Activated CD8-positive, alpha-beta T cell treated with anti-CD3 and anti-CD28 coated beads for 36 hours (primary cell): ENCODE measurements at places on chromosomes 11 and 22. TPM values are rescaled to one million over a fixed set of nuclear protein-coding genes. Genes with fewer than 3 reads are reported as not detected.

DNA sequence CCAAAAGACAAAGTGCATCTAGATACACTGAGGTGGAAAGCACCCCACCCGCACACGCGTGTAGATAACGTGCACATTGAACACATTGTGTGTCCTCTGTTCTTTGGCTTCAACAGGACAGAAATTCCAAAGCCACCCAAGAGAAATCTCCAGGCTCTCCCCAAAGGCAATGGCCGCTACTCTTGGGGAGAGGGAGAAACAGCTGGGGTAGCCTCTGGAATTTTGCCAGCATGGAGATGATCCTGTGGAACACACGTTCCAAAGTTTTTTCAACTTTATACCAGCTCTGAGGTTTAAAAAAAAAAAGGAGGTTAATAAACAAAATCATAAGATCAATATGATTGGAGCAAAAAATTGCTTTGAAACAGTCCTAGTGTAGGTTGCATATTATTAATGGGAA, 63.0 kb upstream of the CD82 start:
- no peaks in the 10 kb centered on the region for H3K36me3 ChIP-seq
- H3K27me3 ChIP-seq: peaks cover 8% of the 10 kb centered on the region
- H3K27ac ChIP-seq: no peak overlapping the region
- no peak overlapping the region for H3K4me3 ChIP-seq

- DNase-seq: no peak
- no peaks in the 10 kb centered on the region for H3K36me3 ChIP-seq
- H3K4me1 ChIP-seq: no peaks in the 10 kb centered on the region
- H3K27ac ChIP-seq: no peak overlapping the region
- H3K4me3 ChIP-seq: no peak overlapping the region
Observed at GRCh38 chr11:119481667-119482400, 58.9 kb upstream of the THY1 start.

DNA sequence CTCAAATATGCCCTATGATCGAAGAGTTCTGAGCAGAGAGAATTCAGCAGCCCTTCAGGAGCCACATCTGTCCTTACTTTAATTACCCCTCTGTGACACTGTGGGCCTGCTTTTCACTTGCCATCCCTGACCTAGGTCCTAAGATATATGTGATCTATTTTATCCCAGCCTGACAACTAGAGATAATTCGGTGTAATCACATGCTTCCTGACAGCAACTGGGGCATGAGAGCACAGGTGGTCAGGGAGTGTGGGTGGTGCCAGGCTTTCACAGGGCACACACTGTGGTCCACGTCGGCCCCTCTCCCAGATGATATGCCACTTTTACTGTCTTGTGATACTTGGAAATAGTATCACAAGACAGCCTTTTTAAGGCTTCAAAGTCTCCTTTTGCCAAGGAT, 3.9 kb downstream of the TUBA8 start:
- H3K27ac ChIP-seq: no peak overlapping the region
- no peaks in the 10 kb centered on the region for H3K36me3 ChIP-seq
- peaks cover 25% of the 10 kb centered on the region for H3K27me3 ChIP-seq
- no peak for DNase-seq
- no peak overlapping the region for H3K4me3 ChIP-seq
- H3K4me1 ChIP-seq: peaks cover 23% of the 10 kb centered on the region

DNA sequence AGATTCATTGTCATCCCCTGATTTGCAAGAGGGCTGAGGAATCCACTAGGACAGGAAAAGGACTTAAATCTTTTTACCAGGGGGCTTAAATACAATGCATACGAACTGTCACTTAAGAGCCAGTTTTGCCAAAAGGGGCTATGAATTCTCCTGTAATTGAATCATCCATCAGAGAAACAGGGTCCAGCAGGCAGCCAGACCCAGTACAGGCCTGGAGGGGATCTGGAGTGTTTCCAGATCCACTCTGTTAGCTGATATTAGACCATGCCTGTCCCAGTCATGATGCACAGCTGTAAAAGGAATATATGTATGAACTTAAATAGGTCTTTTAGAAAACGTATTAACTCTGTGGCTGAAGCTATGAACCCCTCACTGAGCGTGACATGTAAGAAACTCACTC, 53.8 kb upstream of the PRSS23 start:
- no peak overlapping the region for H3K27ac ChIP-seq
- no peak overlapping the region for H3K4me3 ChIP-seq
- H3K36me3 ChIP-seq: no peaks in the 10 kb centered on the region
- DNase-seq: no peak

- H3K4me1 ChIP-seq: peaks cover 7% of the 10 kb centered on the region
- no peak overlapping the region for H3K27ac ChIP-seq
- no peak for DNase-seq
- no peak overlapping the region for H3K4me3 ChIP-seq
- H3K27me3 ChIP-seq: peaks cover 74% of the 10 kb centered on the region
Observed at GRCh38 chr11:22340701-22341587, 2.8 kb downstream of the SLC17A6 start.

DNA sequence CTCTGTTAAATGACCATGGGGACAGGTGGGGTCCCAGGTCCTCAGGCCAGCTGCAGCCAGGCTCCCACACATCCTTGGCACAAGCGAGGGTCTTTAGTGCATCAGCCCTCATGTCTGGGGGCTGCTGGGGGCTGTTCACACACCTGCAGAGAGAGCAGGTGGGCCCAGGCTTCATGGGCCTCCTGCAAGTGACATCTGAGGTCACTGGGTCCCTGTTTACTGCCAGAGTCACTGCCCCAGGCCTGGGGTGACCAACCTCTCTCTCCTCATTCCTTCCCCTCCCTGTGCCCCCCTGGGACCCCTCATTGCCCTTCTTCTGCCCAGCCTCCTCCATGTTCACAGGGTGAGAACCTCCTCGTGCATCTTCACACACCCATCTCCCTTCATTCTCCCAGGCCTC, 92.4 kb downstream of the RTL6 start:
- DNase-seq: no peak
- no peaks in the 10 kb centered on the region for H3K27me3 ChIP-seq
- H3K27ac ChIP-seq: no peak overlapping the region
- no peaks in the 10 kb centered on the region for H3K36me3 ChIP-seq
- no peak overlapping the region for H3K4me3 ChIP-seq

GRCh38 chr11:115698243-115698642, 194.0 kb upstream of the CADM1 start:
- H3K36me3 ChIP-seq: no peaks in the 10 kb centered on the region
- no peak for DNase-seq
- H3K27ac ChIP-seq: no peak overlapping the region
- H3K4me3 ChIP-seq: no peak overlapping the region
- H3K4me1 ChIP-seq: no peaks in the 10 kb centered on the region
- H3K27me3 ChIP-seq: no peaks in the 10 kb centered on the region

DNA sequence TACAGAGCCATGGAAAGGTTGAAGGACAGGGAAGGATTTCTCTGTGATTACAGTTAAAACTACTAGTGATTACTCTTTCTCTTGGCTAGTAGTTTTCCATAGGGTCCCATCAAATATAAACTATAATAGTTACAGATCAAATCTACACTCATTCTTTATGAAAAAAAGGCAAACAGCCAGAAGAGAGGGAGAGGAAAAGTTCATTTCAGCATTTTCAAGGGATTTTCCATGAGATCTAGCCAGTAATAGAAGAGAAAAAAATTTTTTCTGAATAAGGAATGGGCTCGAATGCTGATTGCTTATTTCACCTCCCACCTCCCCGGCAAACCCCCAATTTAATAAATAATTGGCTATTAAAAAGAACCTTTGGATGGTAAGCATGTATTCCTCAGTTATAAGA, 74.8 kb upstream of the BLID start:
- peaks cover 3% of the 10 kb centered on the region for H3K4me1 ChIP-seq
- no peaks in the 10 kb centered on the region for H3K36me3 ChIP-seq
- H3K27me3 ChIP-seq: peaks cover 13% of the 10 kb centered on the region
- H3K27ac ChIP-seq: no peak overlapping the region

The IFITM10 gene
- total RNA-seq: 0.07 TPM

The ACRV1 gene
- not detected for total RNA-seq

The PHF21B gene
- 0.92 TPM for total RNA-seq

The TRPM5 gene
- total RNA-seq: not detected

The MS4A4A gene
- not detected for total RNA-seq

The OR51E2 gene
- total RNA-seq: not detected

The PKP3 gene
- total RNA-seq: not detected
